ENCODE measurements at places on chromosomes 16 and 17. TPM values are rescaled to one million over a fixed set of nuclear protein-coding genes. Genes with fewer than 3 reads are reported as not detected.
A peak's percentile ranks its signal among the peaks of the same experiment; 100 is the strongest.

GRCh38 chr17:19805006-19805405, 56.9 kb upstream of the ALDH3A1 start:
- no peaks in the 10 kb centered on the region for H3K27me3 ChIP-seq
- H3K27ac ChIP-seq = no peak overlapping the region
- H3K4me3 ChIP-seq = no peak overlapping the region
- DNase-seq = no peak
- peaks cover 46% of the 10 kb centered on the region for H3K36me3 ChIP-seq
- H3K4me1 ChIP-seq = no peaks in the 10 kb centered on the region

CCL8 gene
- 1.5 TPM for total RNA-seq

PPP4C gene
- total RNA-seq = 74.2 TPM

- H3K27ac ChIP-seq = no peak overlapping the region
- no peak overlapping the region for H3K4me3 ChIP-seq
- no peaks in the 10 kb centered on the region for H3K36me3 ChIP-seq
- no peaks in the 10 kb centered on the region for H3K4me1 ChIP-seq
- H3K27me3 ChIP-seq = no peaks in the 10 kb centered on the region
Measured at GRCh38 chr17:18950944-18951905, 740 bp upstream of the SLC5A10 start.

- H3K4me3 ChIP-seq = no peak overlapping the region
- peak; percentile 67 for DNase-seq
- no peaks in the 10 kb centered on the region for H3K36me3 ChIP-seq
- no peak overlapping the region for H3K27ac ChIP-seq
- H3K4me1 ChIP-seq = peaks cover 34% of the 10 kb centered on the region
Measured at GRCh38 chr17:79799174-79799537, 2.3 kb upstream of the CBX8 start.

ZNF207 gene
- total RNA-seq = 133 TPM

DNA sequence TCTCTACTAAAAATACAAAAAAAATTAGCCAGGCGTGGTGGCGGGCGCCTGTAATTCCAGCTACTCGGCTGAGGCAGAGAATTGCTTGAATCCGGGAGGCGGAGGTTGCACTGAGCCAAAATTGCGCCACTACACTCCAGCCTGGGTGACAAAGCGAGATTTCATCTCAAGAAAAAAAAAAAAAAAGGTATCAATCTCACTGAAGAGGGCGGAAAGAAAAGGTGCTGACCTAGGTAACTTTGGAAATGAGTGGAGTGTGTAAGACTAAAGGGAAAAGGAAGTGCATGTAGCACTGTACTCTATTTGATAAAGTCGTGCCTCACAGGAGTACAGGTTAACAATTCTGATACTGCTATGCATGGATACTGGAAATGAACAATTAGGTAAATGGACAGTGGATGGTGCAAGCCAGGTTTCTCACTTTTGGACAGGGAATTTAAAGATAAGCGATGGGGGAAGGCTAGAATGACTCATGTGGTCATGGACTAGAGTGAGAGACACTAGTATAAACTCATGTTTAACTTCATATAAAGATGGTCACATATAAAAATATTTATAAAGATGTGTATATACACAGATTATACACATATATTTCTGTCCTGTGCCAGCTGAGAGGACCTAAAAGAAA, 142.9 kb downstream of the CDK5R1 start:
- H3K4me1 ChIP-seq = no peaks in the 10 kb centered on the region
- H3K4me3 ChIP-seq = no peak overlapping the region
- no peaks in the 10 kb centered on the region for H3K36me3 ChIP-seq
- DNase-seq = no peak
- no peak overlapping the region for H3K27ac ChIP-seq

NPIPA3 gene
- total RNA-seq = 3.2 TPM

GRCh38 chr16:87198881-87199280, 118.3 kb downstream of the C16orf95 start:
- no peak overlapping the region for H3K27ac ChIP-seq
- no peaks in the 10 kb centered on the region for H3K27me3 ChIP-seq
- H3K4me3 ChIP-seq = no peak overlapping the region
- no peak for DNase-seq
- peaks cover 7% of the 10 kb centered on the region for H3K4me1 ChIP-seq
